ENCODE measurements at places on chromosomes 4 and X.

- DNase-seq: no peak
These were observed 99.5 kb downstream of the CCSER1 start for GRCh38 chr4:90226734-90227133.

DNA sequence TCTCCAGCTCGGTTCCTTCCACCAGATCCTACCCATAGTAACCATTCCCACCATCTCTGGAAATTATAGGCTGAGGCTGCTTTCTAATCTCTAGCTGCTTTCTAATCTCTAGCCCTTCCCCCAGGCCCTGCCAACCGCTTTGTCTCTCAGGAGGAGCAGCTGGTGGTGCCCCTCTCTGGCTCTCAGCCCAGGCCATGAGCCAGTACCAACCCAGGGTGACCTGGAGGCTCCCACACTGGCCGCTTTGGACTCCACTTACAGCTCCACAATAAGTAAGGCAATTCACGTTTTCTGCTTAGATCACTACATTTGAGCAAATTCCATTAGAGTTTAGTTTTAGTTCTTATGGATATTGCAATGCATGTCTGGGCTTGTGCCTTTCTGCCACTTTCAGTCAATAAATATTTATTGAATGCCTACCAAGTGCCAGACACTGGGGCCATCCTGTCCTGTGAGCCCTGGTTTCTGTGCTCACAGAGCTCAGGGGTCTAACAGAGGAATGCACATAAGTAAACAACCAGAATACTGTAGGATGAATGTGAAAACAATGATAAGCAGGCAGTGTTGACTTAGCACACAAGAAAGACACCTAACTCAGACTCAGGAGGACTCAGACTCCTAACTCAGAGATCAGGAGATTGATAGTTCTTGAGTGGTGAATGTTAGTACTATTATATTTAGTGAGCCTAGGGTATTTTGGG lies 38.9 kb downstream of the SMC1A start:
- no peak for DNase-seq

DNA sequence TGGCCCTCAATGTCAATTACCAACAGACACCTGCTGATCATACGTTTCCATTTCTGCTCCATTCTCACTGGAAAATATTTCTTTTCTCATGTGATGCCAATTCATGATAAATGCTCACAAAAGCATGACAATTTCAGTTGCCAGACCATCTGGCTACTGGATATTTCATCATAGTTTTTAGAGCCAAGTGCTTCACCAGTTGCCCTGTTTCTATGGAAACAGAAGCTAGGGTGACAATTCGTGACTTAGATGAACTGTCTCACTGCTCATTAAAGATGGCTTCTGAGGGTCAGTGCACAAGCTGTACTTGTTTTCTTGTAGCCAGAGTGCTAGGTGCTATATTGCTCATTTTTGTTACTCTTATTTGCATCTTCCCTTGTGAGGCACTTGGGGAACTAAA lies 184.9 kb downstream of the COMMD8 start:
- DNase-seq: no peak

- no peak for DNase-seq
These were observed 324.8 kb upstream of the INTU start for GRCh38 chr4:127307996-127308395.

- DNase-seq: no peak
These were observed 39.7 kb downstream of the KLHL8 start for GRCh38 chr4:87180767-87181166.

DNA sequence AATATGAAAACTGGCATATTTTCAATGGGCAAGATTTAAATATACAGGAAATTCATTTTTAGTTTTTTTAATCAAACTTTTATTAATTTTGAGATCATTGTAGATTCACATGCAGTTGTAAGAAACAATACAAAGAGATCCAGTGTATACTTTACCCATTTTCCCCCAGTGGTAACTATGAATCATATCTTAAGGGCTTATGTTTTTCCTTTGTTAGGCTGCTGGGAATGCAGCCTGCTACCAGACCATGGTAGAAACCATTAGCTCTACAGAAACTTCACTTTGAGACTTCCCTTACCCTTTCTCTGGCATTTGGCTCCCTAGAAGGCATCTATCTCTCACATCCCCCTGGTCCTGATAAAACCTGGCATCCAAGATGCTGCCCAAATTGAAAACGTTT lies 147.6 kb upstream of the EOLA2 start:
- no peak for DNase-seq

DNA sequence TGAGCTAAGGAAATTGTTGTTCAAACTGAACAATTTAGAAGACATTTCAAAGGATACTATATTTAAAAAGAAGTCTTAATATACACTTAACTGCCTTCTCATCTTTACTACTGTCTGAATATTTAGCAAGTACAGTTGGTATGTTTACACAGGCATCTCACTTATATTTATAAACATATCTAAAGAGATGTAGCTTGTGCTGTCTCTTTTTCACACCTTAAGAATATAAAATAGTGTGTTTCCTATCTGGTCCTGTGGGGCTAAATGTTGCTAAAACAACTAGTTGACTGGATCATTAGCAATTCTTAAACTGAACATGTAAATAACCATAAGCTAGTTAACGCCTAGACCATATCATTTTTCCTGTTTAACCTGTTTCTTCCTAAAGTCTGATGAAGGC lies 336.3 kb downstream of the PPP3CA start:
- DNase-seq: no peak

Measured in activated CD8-positive, alpha-beta memory T cell treated with anti-CD3 and anti-CD28 coated beads, Interleukin-2, amount 10 ng/mL, durations not matched to agents 7 days and 5 days (primary cell).